T-helper 1 cell (primary cell): ENCODE measurements at places on chromosomes 12 and 14.

- no peak for DNase-seq
Observed at GRCh38 chr12:2439332-2440100, 355.3 kb upstream of the FKBP4 start.

- no peak for DNase-seq
Observed at GRCh38 chr14:70002589-70003346, 123.6 kb downstream of the SMOC1 start.

- DNase-seq: no peak
Observed at GRCh38 chr14:77738559-77739250, 22.3 kb downstream of the SNW1 start.

GRCh38 chr12:108589840-108590229, 8.0 kb downstream of the TMEM119 start:
- no peak for DNase-seq

DNA sequence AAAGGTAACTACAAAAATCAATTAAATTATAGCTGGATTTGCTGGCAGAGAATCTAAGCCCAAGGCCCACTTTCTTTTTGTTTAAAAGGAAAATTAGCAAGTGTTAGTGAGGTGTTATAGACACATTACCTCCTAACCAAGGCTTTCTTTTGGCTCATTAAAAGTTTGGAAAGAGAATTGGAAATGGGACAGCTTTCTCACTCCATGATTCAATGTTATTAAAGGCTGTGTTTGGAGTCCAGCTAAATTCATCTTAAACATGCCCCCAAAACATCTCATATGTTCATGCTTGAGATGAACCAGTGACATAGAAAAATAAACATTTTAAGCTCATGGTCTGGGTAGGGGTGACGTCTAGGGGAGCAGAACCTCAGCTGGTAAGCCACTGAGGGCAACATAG, 13.4 kb upstream of the PGF start:
- DNase-seq: no peak

DNA sequence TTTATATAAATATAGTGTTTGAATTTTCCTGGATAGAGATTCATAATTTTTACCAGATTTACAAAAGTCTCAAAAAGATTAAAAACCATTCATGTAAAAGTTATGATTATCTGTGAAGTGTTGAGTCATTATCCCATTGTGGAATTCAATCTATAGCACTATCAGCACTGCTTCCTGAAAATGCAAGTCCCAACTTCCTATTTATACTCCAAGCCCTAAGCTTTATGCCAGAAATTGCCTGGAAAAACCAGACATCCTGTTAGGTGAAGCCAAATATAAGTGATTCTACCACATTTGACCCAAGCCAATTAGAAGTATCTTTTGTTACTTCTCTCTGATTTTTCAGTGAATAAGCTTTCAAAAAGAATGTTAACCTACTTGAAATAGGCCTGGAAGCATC, 129.1 kb downstream of the GPR135 start:
- DNase-seq: no peak

GRCh38 chr12:111330800-111331752, 37.8 kb downstream of the PHETA1 start:
- DNase-seq: no peak

DNA sequence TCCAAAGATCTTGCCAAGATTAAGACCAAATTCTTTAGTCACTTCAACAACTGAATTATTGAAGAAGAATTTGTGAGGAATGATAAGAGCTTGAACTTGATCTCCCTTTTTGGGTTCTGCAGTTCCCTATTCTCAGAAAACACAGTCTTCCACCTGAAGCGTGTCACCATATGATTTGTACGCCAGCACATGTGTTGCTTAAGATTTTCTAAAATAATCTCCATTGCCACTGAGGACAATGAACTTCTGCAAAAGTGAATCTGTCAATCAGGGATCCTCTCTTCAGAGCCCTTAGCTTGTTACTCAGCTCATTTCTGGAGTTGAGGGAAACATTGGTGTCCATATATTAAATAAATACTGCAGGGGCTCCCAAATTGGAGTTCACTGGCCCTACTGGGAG, 4.2 kb upstream of the SPIC start:
- DNase-seq: no peak

- DNase-seq: no peak
Observed at GRCh38 chr14:85595981-85596380, 66.0 kb downstream of the FLRT2 start.

- DNase-seq: no peak
Observed at GRCh38 chr12:113684053-113684907, 212.6 kb upstream of the LHX5 start.

GRCh38 chr14:66910311-66910840, 278.9 kb upstream of the GARIN2 start:
- DNase-seq: no peak

DNA sequence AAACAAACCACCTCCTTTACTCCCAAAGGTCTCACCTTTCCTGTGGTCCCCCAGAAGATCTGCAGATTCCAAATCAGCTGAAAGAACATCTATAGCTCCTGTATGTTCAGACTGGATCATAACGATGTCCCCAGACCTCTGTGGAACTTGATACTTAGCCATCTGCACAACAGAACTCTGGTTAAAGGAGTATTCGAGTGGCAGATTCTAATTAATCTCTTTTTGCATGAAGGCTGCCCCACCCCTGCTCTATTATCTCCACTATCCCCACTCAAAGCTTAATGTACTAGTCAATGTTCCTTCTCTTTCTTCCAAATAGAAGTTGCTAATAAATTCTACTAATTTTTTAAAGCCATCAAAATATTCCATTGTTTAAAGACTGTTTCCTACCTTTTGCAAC, 22.8 kb downstream of the GSTZ1 start:
- no peak for DNase-seq

GRCh38 chr14:89572596-89573398, 155.8 kb upstream of the FOXN3 start:
- no peak for DNase-seq

DNA sequence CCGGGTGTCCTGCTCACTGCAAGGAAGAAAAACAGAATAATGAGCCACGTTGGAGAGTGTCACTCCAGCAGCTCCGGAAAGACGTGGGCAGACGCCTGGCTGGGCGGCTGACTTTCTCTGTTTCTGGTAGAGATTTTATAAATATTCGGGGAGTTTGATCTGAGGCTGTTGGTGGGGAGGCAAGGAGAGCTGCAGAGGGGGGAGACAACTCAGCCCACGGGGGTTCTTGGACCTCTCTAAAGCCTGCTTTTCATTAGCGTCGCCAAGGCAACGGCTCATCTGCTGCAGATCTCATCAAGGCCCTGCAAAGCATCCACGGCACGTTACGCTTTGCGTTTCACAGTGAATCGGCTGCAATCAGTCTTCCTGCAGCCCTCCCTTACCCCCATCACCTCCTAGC, 207.2 kb downstream of the ZFP36L1 start:
- no peak for DNase-seq

DNA sequence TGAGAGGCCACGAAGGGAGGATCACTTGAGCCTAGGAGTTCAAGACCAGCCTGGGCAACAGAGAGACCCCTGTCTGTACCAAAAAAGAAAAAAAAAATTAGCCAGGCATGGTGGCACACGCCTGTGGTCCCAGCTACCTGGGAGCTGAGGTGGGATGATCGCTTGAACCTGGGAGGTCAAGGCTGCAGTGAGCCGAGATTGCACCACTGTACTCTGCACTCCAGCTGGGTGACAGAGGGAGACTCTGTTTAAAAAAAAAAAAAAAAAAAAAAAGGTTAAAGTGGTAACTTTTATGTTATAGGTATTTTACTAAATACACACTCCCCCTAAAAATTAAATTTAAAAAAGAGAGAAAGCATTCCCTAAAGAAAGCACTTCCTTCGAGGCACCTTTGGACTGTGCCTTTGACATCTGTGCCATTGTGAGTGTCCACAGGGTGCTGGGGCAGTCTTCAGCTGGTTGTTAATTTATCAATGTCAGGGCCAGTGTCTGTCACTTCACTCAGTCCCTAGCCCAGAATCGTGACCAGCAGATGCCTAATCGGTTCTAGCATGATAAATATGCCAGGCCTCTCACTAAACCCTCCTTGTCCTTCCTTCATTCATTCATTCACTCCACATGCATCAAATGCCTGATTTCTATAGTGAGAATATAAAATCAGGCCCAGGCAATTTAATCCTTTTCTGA, 63.1 kb downstream of the B4GALNT3 start:
- no peak for DNase-seq

DNA sequence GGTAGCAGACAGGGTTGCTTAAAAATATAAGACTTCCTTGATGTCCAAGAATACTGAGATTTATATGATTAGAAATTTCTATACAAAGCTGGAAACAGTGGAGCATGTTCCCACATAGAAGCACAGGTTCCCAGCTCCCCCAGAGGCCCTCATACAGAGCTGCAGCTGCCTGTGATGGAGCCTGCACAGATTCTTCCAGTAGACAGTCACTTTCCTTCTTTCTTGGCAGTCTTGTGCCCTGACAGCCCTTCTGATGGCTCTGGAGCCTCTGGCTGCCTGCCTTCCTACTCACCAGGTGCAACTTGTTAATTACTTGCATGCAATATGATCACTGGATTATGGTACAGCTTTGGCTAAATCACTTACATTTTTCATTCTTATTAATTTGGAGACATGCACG, 44.4 kb downstream of the BICD1 start:
- no peak for DNase-seq

GRCh38 chr12:86741531-86741930, 485.3 kb upstream of the MGAT4C start:
- DNase-seq: no peak

- DNase-seq: no peak
Observed at GRCh38 chr12:56241424-56242303, 11.8 kb downstream of the SLC39A5 start.

GRCh38 chr12:51343201-51343600, 3.3 kb downstream of the CELA1 start:
- DNase-seq: no peak

- DNase-seq: no peak
Observed at GRCh38 chr12:6697584-6698351, 2.8 kb downstream of the PIANP start.

GRCh38 chr14:55546212-55546874, 33.7 kb upstream of the KTN1 start:
- no peak for DNase-seq
